ENCODE measurements at places on chromosomes 16 and 17. TPM values are rescaled to one million over a fixed set of nuclear protein-coding genes. Genes with fewer than 3 reads are reported as not detected.

Gene REXO5
- 7.1 TPM for polyA plus RNA-seq

Gene PYDC1
- polyA plus RNA-seq, result not detected

Gene IFT20
- polyA plus RNA-seq, result 61.2 TPM

Gene TP53TG3
- not detected for polyA plus RNA-seq

Gene CDK5R1
- 4.8 TPM for polyA plus RNA-seq

Gene RNF43
- polyA plus RNA-seq, result 11.9 TPM

Gene KCNH6
- polyA plus RNA-seq, result 2.7 TPM

Gene FBXW10B
- polyA plus RNA-seq, result 1.1 TPM

Gene TBX21
- polyA plus RNA-seq, result 0.03 TPM

Gene UBE2I
- polyA plus RNA-seq, result 152 TPM

Gene VWA3A
- 3.5 TPM for polyA plus RNA-seq

Gene CORO6
- polyA plus RNA-seq, result 1.9 TPM

Gene CRYM
- polyA plus RNA-seq, result 9.9 TPM

Gene TNFSF13
- polyA plus RNA-seq, result 15.4 TPM

Gene SLC5A10
- polyA plus RNA-seq, result 0.22 TPM

Gene CLEC18B
- 117 TPM for polyA plus RNA-seq

All from left renal cortex interstitium (tissue), 4 donors.